ENCODE measurements at places on chromosomes 5 and 9.

GRCh38 chr9:96089452-96090085, 212.4 kb downstream of the HSD17B3 start:
- no peak for DNase-seq

DNA sequence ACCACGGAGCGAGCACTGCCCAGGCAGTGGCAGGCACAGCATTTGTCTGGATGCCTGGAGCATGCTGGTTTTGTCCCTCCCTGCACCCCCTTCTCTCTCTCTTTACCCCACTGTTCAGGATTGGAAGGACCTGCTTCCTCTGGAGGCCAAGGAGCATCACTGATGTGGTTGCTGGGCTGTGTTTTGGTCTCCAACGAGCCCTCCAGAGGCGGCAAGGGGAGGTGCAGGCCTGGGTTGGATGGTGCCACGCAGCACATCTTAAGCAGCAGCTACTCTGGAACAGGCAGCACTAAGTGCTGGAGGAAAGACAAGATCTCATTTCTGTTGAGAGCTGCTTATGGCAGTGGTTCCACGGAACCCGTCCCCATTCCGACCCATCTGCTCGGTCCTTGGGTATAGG, 139.6 kb downstream of the CMYA5 start:
- no peak for DNase-seq

- no peak for DNase-seq
Observed at GRCh38 chr5:128538000-128538249, at the start of gene FBN2. Gene FBN2 (minus strand): TSS chr5:128538245. CDS start chr5:128537603, 642 bp downstream.

DNA sequence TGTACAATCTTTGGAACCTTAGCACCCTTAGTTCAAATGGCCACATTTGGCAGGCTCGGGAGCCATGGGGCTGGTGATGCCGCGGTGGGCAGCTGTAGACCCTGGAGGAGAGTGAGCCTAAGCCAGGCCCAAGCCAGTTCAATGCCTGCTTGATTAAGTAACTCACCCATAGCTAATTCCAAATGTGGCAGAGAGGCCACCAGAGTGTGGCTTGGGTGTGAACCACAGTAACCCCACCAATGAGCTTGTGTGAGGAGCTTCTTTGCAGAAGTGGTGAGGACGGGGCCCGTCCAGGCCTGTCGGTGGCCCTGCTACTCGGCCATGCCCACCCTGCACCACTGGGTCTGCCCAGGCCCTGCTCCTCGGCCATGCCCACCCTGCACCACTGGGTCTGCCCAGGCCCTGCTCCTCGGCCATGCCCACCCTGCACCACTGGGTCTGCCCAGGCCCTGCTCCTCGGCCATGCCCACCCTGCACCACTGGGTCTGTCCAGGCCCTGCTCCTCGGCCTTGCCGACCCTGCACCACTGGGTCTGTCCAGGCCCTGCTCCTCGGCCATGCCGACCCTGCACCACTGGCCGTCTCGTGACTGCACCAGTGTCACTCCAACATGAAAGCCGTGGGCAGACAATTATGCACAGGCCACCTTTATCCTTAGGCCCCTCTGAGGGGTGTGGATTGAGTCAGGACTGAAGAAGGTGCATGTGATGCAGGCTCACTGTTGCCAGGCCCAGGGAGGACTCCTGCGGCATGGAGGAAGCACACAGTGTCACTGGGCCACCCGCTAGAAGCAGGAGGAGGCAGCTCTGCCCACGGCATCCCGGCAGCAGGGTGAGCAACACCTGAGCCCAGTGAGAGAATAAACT, 75.4 kb downstream of the MRPL36 start:
- no peak for DNase-seq

DNA sequence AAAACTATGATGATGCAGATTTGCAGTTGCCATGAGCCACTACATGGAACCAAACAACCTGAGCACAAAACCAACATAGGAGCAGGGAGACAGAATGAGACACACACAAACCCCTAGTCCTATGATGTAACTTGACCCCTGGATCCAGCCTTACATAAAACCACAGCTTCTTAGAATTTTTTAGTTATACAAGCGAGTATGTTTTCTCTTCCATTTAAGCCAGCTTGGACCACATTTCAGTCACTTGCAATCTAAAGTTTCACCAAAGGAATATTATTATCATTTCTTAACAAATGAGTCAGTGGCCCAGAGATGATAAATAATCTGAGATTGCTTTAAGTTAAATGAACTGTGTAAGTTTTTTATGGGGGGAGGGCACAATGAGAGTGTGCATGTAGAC, 6.8 kb downstream of the SPOCK1 start:
- no peak for DNase-seq

DNA sequence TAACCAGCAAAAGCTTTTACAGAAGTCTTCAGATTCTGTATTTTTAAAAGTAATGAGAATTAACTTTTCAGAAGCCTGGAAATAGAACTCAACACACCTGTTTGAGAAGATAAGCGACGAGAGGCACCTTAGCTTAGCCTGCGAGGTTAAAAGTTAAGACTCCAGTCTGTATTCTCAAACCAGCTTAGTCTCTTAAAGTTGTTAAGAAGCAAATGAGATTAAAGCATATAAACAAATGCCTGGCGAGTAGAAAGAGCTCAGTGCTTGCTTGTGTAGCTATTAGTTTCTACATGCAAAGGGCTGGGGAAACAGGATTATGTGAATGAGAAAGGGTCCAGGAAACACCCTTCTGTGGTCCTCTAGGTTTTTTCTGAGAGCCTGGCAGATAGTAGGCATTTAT, 51.7 kb downstream of the MTAP start:
- no peak for DNase-seq

DNA sequence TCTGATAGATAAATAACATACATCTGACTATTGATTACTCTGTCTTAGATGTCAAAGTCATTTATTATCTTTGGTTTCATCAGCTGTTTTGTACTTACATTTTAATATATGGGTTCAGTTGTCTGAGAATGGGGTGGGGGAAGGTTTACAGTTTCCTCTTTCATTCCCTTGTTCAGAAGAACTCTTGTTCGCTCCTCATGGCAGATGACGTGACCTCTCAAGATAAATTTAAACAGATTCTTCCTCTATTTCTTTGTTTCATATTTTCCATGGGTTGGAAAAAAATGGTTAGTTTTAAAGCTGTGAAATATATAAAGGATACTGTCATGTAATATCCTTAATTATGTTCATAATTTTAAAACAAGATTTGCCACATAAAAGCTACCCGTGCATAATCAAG, 61.4 kb downstream of the TSSK1B start:
- DNase-seq = no peak

GRCh38 chr9:33232815-33233214, 7.2 kb upstream of the SPINK4 start:
- DNase-seq = no peak

DNA sequence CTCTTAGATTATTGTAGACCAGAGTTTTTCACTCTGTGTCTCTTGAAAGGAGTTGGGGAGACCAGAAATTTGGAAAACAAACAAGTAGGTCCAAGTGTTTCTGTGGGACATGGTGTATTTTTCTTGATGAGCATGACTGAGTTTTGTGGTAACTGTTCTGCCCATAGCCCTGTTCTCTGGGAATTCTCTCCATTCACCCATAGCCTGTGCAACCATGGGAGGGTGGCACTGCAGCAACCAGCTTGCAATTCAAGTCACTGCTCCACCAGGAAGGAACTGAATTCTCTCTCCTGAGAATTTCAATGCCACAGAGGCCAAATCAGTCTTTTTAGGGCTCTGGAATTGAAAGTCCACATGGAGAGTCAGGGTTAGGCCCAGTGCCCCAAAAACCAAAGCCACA, 475.3 kb upstream of the TRPC7 start:
- DNase-seq = no peak

GRCh38 chr5:74446725-74447241, 193.7 kb downstream of the ENC1 start:
- no peak for DNase-seq

DNA sequence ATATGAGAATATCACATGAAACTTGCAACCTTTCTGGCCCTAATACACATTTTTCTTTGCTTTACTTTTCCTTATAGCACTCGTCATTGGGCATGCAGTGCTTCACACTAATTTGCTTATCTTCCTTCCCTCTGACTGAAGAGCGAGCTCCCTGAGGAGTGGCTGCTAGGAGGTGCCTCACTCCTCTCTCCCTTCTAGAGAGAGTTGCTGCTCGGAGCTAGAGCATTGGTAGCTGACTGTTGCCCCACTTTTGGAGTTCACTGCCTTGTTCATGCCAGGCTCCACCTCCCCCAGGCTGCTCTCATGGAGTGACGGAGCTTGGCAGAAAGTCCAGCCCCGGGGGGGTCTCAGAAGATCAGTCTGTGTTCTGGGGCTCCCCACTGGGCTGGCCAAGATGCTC, 413.2 kb downstream of the MED10 start:
- no peak for DNase-seq

DNA sequence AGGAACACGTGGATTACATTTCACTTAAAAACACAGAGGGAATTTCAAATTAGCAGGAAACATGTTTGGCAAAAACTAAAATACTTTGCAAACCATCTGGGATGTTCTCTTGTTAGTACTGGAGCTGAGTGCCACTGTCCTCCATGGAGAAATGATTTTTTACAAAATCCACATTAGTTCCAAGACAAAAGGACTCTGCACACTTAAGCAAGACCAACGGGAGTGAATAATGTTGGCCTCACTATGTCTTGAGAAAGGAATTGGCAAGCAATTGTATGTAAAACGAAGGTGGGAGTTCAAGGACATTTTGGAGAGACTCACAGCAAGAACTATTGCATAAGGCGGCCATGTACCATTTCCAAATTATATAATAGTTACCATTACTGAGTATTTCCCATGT, 547.5 kb downstream of the EBF1 start:
- no peak for DNase-seq

GRCh38 chr9:77158772-77159513, 18.4 kb upstream of the VPS13A start:
- DNase-seq = no peak

DNA sequence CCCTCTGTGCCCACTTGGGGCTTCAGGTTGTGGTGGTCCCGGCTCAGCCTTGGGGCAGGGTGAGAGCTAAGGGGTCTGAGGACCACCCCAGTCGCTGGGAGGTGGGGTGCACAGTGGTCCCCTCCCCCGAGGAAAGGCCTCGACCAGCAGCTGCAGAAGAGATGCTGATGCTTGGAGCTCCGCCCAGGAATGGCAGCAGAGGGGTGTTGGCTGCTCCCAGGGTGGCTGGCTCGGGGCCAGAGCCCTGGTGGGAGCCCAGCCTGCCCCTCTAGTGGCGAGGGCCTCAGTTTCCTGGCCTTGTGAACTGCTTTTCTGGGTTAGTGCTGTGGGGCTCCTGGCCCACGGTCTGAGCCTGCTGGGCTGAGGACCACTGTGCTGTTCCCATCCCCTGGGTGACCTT, 1.2 kb downstream of the DIPK1B start:
- DNase-seq = no peak

GRCh38 chr9:120646948-120647347, 67.0 kb upstream of the CDK5RAP2 start:
- no peak for DNase-seq

- no peak for DNase-seq
Observed at GRCh38 chr5:133402775-133403174, 209.6 kb downstream of the FSTL4 start.

DNA sequence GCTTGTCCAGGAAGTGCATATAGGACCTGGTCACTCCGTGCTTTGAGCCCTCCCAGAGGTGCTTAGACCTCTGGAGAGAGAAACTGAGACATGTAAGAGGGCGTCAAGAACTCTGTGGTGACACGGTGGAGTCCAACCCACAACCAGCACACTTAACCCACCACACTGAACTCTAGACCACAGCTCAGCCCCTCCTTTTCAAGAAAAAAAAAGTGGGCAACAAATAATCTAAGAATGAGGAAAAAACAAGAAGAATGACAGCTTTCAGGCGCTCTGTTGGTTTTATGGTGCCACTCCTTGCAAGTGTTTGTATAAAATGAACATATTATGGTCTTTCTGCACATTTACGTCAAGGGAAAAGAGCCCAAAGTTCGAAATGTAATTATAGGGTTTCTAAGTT, 50.2 kb upstream of the SNAPC3 start:
- DNase-seq = no peak

DNA sequence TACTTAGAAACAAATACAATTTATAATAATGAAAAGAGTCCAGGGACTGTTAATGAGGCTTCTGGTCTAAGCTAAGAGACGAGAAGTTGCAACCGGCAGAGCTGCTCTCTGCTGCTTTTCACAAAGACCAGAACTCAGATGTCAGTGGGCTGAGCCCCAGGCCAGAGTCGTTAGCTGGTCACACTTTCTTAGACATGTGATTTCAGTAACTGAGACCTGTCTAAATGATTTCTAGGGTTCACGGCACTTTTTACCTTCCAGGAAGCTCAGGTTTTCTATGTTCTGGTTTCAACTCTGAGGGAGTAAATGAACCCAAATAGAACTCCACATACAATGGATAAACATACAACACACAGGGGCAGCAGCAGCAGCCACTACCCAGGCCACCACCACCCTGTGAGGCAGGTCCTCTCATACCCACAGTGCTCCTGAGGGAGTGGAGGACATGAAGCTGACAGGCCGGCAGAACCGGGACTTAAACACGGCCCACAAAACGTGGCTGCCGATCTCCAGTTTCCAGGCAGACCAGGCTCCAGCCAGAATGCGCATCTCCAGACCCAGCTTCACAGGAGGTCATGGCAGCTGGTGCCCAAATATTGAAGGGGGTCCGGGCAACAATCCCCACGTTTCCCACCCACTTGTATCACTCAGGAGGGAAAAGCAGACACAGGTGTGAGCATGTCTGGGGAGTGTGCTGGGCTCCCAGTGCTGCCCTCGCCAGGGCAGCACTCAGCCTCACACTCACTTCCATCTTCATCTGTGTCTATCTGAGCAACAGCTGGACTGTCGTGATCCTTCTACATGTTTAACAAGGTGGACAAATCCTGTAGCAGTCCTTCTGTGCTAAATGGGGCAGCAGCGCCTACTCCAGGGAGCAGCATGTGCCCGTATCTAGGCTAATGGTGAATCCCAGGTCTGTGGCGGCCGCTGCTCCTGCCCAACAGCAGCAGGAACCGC, 38.8 kb downstream of the IARS1 start:
- no peak for DNase-seq

DNA sequence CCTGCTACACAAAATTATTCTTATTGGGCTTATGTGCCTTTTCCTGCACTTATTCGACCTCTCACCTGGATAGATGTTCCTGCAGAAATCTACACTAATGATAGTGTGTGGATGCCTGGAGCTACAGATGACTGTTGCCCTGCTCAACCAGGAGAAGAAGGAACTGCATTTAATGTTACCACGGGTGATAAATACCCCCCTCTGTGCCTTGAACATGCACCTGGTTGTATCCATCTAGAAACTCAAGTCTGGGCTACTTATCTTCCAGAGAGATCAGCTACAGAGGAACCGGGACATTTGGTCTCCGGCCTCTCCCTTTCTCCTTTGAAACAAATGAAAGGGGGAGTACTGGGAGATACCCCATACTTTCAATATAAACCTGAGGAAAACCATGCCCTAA, 54.5 kb downstream of the SH3PXD2B start:
- no peak for DNase-seq

DNA sequence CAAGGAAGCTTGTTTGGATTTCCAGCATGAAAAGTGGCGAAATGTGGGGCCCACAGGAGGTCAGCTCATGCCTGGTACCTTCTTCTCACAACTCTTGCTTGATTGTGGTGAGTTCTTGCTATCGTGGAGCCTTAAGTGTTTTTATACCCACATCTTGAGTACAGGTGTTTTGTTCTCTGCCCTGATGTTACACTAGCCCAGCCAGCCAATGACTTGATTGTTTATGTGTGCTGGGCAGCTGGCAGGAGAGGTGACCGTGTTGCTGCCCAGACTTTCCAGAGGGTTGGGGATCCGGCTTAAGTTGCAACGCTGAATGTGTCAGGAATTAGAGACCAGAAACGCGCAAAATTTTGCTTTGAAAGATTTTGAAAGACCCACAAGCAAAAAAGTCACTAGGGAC, 24.0 kb upstream of the TPPP start:
- DNase-seq = no peak

GRCh38 chr9:127777368-127777980, 992 bp downstream of the SH2D3C start:
- DNase-seq = no peak
